ENCODE measurements at places on chromosomes 6 and 20. TPM values are rescaled to one million over a fixed set of nuclear protein-coding genes. Genes with fewer than 3 reads are reported as not detected.

GRCh38 chr6:118784641-118785164 is 109.2 kb upstream of the ASF1A start:
- H3K4me3 ChIP-seq, result no peak overlapping the region
- H3K27ac ChIP-seq, result no peak overlapping the region
- no peaks in the 10 kb centered on the region for H3K27me3 ChIP-seq

VGLL2 gene
- not detected for total RNA-seq

GRCh38 chr6:3361312-3362037 is 95.4 kb downstream of the SLC22A23 start:
- no peaks in the 10 kb centered on the region for H3K27me3 ChIP-seq
- no peak overlapping the region for H3K27ac ChIP-seq
- H3K4me3 ChIP-seq, result no peak overlapping the region
- no peak for DNase-seq

TAP1 gene
- 23.4 TPM for total RNA-seq

DNA sequence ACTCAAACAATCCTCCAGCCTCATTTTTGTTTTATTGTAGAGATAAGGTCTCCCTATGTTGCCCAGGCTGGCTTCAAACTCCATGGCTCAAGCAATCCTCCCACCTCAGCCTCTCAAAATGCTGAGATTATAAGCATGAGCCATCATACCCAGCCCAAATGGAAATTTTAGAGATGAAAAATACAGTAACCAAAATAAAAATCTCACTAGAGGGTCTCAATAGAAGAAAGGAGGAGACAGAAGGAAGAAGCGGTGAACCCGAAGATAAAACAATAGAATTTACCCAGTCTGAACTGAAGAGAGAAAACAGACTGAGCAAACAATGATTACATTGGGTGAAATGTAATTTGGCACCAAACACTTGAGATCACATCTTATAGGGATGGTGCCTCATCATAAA is 16.7 kb upstream of the OLIG3 start:
- H3K36me3 ChIP-seq, result no peaks in the 10 kb centered on the region
- no peak overlapping the region for H3K27ac ChIP-seq
- no peak overlapping the region for H3K4me3 ChIP-seq
- no peak for DNase-seq
- H3K27me3 ChIP-seq, result peaks cover 34% of the 10 kb centered on the region
- no peaks in the 10 kb centered on the region for H3K4me1 ChIP-seq

GRCh38 chr6:40634429-40634828 is 47.3 kb upstream of the LRFN2 start:
- H3K27me3 ChIP-seq, result peaks cover 34% of the 10 kb centered on the region
- DNase-seq, result no peak
- H3K36me3 ChIP-seq, result no peaks in the 10 kb centered on the region
- no peak overlapping the region for H3K4me3 ChIP-seq
- no peak overlapping the region for H3K27ac ChIP-seq

DNA sequence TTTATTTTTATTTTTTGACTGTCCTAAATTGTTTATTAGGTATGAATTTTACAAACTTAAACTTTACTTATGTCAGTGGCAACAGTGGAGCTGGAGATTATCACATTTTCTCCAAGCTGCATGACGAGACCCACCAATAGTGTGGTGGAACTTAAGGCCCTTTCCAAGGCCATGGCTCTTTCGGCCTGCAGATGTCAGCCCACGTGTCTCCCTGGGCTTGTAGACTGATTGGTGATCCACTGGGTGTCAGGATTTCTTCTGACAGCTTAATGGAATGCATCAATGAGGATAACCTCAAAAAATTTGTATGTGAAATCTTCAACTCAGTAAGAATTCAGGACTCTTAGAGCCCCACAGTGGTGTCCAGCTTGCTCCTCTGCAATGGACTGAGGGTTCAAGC is 32.3 kb upstream of the OVOL2 start:
- no peaks in the 10 kb centered on the region for H3K27me3 ChIP-seq
- no peaks in the 10 kb centered on the region for H3K36me3 ChIP-seq
- H3K4me1 ChIP-seq, result no peaks in the 10 kb centered on the region
- no peak for DNase-seq
- H3K27ac ChIP-seq, result no peak overlapping the region
- H3K4me3 ChIP-seq, result no peak overlapping the region

DNA sequence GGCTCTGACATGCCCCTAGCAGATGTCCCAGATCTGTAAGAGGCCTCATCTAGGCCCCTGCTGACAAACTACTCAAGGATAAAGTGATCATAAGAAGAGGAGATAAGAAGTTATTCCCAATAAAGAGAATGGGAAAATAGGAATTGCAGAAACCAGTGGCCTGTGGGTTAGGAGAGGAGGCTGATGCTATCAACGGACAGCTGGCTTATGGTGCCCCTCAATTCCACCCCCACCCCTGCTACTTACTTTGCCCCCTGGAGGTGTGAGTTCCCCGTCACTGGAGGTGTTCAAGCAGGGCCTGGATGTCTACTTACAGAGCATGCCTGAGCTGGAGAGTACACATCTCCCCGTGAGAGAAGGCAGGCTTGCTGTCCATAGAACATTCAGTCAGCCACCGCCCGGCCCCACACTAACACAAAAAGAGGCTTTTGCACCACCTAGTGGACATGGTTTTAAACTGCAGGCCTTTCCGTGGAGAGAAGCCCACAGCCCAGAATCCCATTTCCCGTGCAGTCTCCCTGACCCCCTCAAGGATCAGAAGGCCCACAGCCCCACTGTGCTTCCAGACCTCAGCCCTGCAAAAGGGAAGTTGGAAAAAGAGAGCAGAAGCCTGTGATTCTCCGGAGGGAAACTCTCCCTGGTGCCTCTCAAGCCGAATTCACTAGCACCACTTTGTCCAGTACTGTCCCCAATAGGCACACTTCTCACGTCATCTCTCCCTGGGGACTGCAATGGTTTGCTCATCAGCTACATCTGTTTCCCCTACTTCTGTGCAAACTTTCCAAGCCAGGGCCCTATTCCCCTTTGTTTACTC is 23.8 kb upstream of the BNIP5 start:
- DNase-seq, result peak; percentile 43
- H3K27me3 ChIP-seq, result no peaks in the 10 kb centered on the region
- 0 out of 2 replicates have a peak, but pooled peaks cover 7% of the 10 kb centered on the region for H3K4me1 ChIP-seq
- H3K4me3 ChIP-seq, result no peak overlapping the region
- no peak overlapping the region for H3K27ac ChIP-seq

- no peaks in the 10 kb centered on the region for H3K27me3 ChIP-seq
- no peak overlapping the region for H3K27ac ChIP-seq
- no peaks in the 10 kb centered on the region for H3K4me1 ChIP-seq
- no peak overlapping the region for H3K4me3 ChIP-seq
- H3K36me3 ChIP-seq, result no peaks in the 10 kb centered on the region
Measured at GRCh38 chr6:121354764-121355163, 20.5 kb upstream of the TBC1D32 start.

- no peaks in the 10 kb centered on the region for H3K27me3 ChIP-seq
- H3K27ac ChIP-seq, result peak overlapping the region; percentile 77
- H3K36me3 ChIP-seq, result no peaks in the 10 kb centered on the region
- no peak for DNase-seq
Measured at GRCh38 chr20:23232679-23233308, 117.8 kb upstream of the NXT1 start.

DNA sequence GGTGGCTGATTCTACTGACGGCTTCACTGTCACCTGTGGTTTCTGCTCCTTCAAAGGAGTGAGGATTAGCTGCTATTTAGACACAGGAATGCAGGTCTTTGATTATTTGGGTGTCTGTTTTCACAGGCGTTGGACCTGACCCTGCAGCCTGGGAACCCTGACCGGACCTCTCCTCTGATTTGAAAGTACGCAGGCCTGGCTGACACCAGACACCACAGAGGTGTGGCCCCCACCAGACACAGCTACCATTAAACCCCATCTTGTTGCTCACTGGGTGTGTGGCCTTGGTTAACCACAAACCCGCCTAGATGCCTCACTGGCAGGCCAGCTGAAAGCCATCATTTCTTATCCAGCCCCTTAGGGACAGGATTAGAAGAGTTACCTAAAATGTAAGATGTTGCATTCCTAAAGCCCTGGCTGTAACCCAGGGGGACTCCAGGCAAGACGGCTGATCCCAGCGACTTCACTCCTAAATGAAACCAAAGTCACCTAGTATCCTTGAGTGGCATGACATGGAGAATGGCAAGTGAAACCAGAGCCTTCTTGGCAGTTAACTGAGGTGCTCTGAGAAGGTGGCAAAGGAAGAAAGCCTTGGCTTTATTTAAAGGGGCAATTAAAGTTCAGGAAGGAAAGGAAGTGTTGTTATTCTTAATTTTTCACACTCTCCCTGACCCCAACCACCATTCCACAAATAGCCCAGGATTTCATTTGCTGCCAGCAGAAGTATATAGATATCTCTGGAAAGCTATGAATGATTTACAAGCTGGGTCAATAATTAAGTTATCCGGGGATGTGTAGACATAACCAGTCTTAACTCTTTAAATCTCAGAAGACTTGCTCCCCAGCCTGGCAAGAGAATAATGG is 169.9 kb downstream of the QRSL1 start:
- H3K36me3 ChIP-seq, result no peaks in the 10 kb centered on the region
- peak overlapping the region; percentile 42 for H3K4me3 ChIP-seq
- H3K4me1 ChIP-seq, result peaks cover 44% of the 10 kb centered on the region
- peak; percentile 100 for DNase-seq

C6orf141 gene
- total RNA-seq, result 12.3 TPM

DNA sequence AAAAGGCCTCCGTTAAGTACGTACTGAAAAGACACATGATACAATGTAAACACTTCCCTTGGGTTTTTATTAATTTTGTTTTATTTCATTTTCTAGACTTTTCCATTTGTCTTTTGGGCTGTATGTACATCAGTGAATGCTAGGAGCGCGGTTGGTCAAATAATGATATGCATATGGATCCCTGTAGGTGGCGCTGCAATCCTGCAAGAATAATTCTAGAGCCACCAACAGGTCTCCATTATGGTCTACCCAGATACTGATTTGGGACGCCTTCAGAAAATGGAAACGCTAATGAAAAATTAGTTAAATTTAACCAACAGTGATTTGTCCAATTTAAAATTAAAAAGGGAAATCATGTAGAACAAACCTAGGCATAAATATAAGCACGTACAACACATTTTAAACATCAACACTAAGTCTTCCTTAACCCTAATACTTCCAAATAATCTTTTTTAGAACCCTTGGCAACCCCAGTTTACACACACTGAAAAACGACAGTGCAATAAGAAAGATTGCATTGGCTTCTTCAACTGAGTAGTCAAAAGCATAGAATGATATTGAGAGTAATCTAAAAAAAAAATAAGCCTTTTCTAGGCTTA is 433.5 kb downstream of the RFPL4B start:
- no peak overlapping the region for H3K27ac ChIP-seq
- H3K4me1 ChIP-seq, result no peaks in the 10 kb centered on the region
- peak; percentile 55 for DNase-seq
- H3K4me3 ChIP-seq, result no peak overlapping the region
- H3K27me3 ChIP-seq, result no peaks in the 10 kb centered on the region

DNA sequence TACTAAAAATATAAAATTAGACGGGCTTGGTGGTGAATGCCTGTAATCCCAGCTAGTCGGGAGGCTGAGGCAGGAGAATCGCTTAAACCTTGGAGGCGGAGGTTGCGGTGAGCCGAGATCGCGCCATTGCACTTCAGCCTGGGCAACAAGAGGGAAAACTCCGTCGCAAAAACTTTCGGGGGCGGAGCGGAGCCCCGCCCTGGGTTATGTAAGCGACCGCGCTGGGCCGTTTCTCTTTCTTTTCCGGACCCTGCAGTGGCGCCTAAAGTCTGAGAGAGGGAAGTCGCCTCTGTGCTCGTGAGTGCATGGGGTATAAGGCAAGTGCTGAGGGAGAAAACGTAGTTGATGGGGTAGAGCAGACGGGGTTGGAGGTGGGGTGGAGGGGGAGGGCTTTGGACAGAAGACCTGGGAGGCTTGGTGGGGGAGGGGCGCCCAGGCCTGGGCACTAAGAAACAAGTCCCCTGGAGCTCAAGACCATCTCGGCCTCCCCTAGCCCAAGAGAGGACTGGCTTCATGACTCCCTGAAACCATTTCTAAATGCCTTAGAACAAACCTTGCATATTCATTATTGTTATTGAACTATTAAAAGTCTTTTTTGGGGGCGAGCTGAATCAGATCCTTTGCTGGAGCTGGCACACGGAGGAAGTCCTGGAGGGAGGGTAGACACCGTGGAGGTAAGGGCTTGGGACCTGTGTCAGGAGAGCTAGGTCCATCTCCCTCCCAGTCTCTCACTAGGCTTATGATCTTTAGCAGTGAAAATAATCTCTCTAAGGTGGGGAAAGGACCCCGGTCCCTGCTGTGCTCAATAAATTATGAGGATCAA is 2.7 kb upstream of the MICA start:
- peak overlapping the region; percentile 67 for H3K4me3 ChIP-seq
- H3K27ac ChIP-seq, result peak overlapping the region; percentile 40
- no peaks in the 10 kb centered on the region for H3K36me3 ChIP-seq
- DNase-seq, result no peak

SOX18 gene
- 0.83 TPM for total RNA-seq

LY6G6D gene
- not detected for total RNA-seq

DNA sequence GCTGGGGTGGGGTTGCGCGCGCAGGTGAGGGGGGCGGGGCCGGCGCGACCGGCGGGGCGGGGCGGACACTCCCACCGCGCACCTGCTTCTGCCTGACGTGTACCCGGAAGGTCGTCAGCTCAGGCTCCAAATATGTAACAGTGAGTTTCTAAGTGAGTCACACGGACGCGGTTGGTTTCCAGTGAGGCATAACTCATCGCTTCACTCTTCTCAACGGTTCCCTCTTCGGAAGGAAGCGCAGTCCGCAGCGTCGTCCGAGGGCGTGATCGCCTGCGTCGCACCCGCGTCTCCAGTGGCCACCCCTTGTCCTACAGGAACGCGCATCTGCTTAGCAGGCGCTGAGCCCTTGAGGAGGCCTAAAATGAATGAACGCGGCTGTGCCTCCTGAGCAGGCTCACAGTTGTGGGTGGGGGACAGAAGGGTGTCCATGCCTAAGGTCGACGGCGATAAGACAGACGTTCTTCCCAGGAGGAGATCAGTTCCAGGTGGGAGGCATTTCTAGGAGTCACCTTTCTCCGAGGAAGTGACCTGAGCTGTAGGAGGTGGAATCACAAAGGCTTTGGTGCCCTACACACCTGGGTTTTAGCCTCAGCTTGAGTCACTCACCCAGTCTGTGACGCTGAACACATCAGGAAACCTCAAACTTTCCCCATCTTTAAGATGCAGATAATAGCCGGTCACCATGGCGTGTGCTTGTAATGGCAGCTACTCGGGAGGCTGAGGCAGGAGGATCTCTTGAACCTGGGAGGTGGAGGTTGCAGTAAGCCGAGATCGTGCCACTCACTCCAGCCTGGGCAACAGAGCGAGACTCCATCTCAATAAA is 50.9 kb upstream of the EZR start:
- H3K27me3 ChIP-seq, result no peaks in the 10 kb centered on the region
- H3K4me3 ChIP-seq, result peak overlapping the region; percentile 52
- peak overlapping the region; percentile 98 for H3K27ac ChIP-seq
- H3K36me3 ChIP-seq, result no peaks in the 10 kb centered on the region
- peaks cover 48% of the 10 kb centered on the region for H3K4me1 ChIP-seq

DNA sequence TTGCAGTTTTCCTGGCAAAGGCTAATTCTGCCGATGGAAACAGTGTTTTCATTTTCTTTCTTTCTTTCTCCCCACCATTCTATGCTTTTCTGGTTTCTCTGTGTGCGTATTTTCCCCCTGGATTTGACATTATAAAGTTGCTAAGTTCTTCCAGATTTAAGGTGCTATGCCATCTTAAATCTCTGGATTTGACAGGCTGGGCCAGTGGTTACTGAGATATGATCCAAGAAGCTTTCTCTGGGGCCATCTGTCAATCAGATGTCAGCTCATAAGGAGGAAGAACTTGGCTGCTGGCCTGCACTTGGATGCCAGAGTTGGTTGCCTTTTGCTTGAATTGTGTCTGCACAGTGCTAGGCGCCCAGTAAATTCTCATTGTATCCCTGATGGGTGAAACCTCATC is 39.7 kb downstream of the SLC2A10 start:
- H3K4me3 ChIP-seq, result no peak overlapping the region
- no peak for DNase-seq
- no peaks in the 10 kb centered on the region for H3K36me3 ChIP-seq
- no peak overlapping the region for H3K27ac ChIP-seq

GRCh38 chr6:64538722-64539121 is 903.1 kb downstream of the PHF3 start:
- H3K27ac ChIP-seq, result no peak overlapping the region
- DNase-seq, result no peak
- H3K27me3 ChIP-seq, result no peaks in the 10 kb centered on the region
